ENCODE measurements at places on chromosomes 5 and 9.

- DNase-seq = no peak
These were observed 2.3 kb downstream of the CNOT8 start for GRCh38 chr5:154860765-154861164.

GRCh38 chr5:170315154-170315553 lies 17.6 kb upstream of the LCP2 start:
- DNase-seq = no peak

- no peak for DNase-seq
These were observed 217.5 kb downstream of the DCP2 start for GRCh38 chr5:113194125-113194524.

GRCh38 chr5:139061856-139062255 lies 136.3 kb downstream of the SIL1 start:
- no peak for DNase-seq

DNA sequence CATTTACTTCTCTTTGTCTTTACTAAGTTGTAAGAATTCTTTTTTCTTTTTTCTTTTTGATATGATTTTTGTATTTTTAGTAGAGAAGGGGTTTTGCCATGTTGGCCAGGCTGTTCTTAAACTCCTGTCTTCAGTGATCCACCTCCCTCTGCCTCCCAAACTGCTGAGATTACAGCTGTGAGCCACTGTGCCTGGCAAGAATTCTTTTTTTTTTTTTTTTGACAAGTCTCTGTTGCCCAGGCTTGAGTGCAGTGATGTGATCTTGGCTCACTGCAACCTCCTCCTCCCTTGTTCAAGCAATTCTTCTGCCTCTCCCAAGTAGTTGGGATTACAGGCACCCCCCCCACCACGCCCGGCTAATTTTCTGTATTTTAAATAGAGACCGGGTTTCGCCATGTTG lies 9.9 kb downstream of the NPM1 start:
- DNase-seq = no peak

DNA sequence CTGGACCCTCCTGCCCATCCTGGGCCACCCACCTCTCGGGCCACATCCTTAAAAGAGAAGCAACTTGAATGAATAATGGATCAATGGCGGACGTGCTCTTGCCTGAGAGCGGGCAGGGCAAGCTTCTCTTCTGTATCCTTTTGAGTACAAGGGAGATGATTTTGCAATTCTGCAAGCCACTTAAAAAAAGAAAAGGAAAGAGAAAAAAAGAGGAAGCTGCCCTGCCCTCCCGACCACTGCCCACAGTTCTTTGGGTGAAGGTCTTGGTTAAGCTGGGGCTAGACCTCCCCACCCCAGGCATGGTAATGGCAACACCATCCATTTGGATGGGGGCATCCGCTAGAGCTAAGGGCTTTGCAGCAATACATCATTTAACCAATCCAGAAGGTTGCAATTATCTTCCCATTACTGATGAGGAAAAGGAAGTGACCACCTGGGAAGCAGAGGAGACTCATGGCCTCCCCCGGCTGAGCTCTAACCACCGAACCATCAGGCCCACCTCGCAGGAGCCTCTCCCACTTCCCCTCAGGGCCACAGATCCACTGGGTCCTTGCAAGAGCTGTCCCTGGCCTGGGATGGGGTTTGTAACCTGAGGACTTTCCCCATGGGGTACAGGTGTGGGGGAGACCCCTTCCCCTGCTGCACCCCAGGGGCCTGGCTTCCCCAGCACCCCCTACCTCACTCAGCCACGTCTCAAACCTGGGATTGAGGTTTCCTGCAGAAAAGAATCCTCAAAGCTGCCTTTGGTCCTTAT lies 27.8 kb upstream of the LAMC3 start:
- no peak for DNase-seq

DNA sequence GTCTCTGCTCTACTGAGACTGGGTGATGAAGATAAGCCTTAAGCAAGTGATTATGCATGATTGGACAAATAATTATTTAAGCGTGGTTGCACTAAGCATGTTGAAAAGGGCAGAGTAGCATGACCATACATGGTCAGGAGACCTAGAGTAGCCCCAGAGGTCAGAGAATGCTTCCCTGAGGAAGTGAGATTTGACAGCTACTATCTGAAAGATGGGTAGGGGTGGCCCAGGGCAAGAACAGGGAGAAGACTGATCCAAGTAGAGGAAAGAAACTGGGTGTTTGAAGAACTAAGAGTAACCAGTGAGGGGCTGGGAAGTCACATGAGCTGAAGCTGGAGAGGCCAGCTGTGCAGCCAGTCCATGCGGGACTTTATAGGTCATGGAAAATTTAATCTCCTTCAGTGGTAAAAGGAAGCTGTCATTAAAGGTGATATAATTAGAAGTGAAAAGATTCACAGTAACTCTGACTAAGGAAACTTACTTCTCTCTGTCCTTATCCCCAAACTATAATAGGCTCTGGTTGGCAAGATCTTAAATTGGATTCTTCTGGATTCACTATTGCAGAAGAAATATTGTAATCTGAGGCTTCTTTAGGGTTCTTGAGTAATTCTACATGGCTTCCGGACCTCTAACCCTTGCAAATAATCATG lies 35.2 kb downstream of the YIPF5 start:
- DNase-seq = no peak

- DNase-seq = no peak
These were observed 399.0 kb downstream of the CDH10 start for GRCh38 chr5:24245821-24246220.

- no peak for DNase-seq
These were observed 109.4 kb downstream of the PSD2 start for GRCh38 chr5:139904816-139905661.

DNA sequence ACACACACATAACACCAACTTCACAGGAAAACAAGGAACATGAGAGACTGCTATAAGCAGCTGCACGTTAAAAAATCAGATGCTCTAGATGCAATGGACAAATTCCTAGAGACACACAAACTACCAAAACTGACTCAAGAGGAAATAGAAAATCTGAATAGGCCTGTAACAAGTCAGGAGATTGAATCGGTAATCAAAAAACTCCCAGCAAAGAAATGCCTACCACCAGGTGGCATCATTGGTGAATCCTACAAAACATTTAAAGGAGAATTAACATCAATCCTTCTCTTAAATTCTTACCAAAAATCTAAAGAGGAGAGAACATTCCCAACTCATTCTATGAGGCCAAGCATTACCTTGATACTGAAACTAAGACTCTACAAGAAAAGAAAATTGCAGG lies 54.9 kb downstream of the NDST1 start:
- DNase-seq = no peak

GRCh38 chr5:145510769-145511168 lies 324.4 kb downstream of the PRELID2 start:
- no peak for DNase-seq

- DNase-seq = no peak
These were observed 42.8 kb downstream of the SHB start for GRCh38 chr9:38026021-38026809.

DNA sequence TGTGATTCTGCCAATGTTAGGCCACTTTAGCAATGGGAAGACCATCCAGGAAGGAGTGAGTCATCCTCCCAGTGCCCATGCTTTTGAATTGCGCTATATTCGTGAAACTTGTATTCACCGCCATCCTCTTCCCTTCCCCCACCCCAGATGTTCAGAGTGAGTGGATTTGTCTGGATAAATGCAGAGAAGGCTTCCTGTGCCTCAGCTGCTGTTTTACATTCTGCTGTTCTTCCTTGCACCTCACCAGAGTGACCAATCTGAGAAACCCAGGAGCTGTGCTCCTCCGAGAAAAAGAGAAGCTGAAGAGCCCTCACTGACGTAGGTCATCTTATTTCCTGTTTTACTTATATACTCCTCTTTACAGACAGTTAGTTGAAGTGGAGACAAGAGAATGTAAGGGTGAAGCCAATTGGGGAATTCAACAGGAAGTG lies 24.6 kb upstream of the SVEP1 start:
- no peak for DNase-seq

All from CD4-positive, alpha-beta T cell treated with Interleukin-6 at 100 ng/mL for 8 hours (primary cell).